ENCODE measurements at places on chromosomes 3 and 15. TPM values are rescaled to one million over a fixed set of nuclear protein-coding genes. Genes with fewer than 3 reads are reported as not detected.

Gene MYLK
- 10.7 TPM for total RNA-seq

Gene CD200
- total RNA-seq, result 0.27 TPM

Gene GP5
- not detected for total RNA-seq

Gene MORC1
- not detected for total RNA-seq

Gene LTK
- total RNA-seq, result not detected

Gene CELSR3
- 0.56 TPM for total RNA-seq

Gene GOLGA6D
- not detected for total RNA-seq

Gene ZFYVE19
- 24.6 TPM for total RNA-seq

Gene KCNAB1
- 0.40 TPM for total RNA-seq

Gene HGD
- total RNA-seq, result not detected

Gene RPL4
- 2,279 TPM for total RNA-seq

Gene DCP1A
- 12.7 TPM for total RNA-seq

Gene ITGA11
- total RNA-seq, result 1.2 TPM

Gene ADGRG7
- not detected for total RNA-seq

Gene DPP8
- total RNA-seq, result 30.5 TPM

Gene GALNT15
- total RNA-seq, result 117 TPM

Gene BOC
- 30.2 TPM for total RNA-seq

Gene DOCK3
- 0.92 TPM for total RNA-seq

Gene SLC6A20
- 0.19 TPM for total RNA-seq

Gene SRPRB
- 44.3 TPM for total RNA-seq

Gene NTRK3
- total RNA-seq, result 0.80 TPM

Gene MRPL3
- total RNA-seq, result 45.6 TPM

Gene REC114
- total RNA-seq, result not detected

Gene OR5K2
- not detected for total RNA-seq

Gene GOLGA6A
- not detected for total RNA-seq

Gene RASL12
- 14.5 TPM for total RNA-seq

Gene CHRM5
- not detected for total RNA-seq

Gene GOLGA6L2
- not detected for total RNA-seq

Gene CACNA2D3
- total RNA-seq, result 3.4 TPM

Gene PROS1
- total RNA-seq, result 14.1 TPM

Gene SLC9C1
- total RNA-seq, result not detected

Gene ATP13A4
- 54.9 TPM for total RNA-seq

Gene CHCHD4
- 4.2 TPM for total RNA-seq

Gene TAGLN3
- not detected for total RNA-seq

Gene ONECUT1
- not detected for total RNA-seq

Gene ZNF660
- total RNA-seq, result 2.5 TPM

Gene NRG4
- total RNA-seq, result 0.83 TPM

Gene IL16
- total RNA-seq, result 2.3 TPM

Gene CCR3
- total RNA-seq, result not detected

Gene CCDC80
- 2.0 TPM for total RNA-seq

Gene PDE12
- total RNA-seq, result 24.5 TPM

Gene FANCD2OS
- total RNA-seq, result not detected

Gene TMF1
- 13.3 TPM for total RNA-seq

Gene CLDN16
- not detected for total RNA-seq

Gene BRK1
- total RNA-seq, result 86.9 TPM

Gene CCPG1
- 9.7 TPM for total RNA-seq

Gene TRANK1
- 6.3 TPM for total RNA-seq

Gene GOLGA6B
- not detected for total RNA-seq

Gene CMC1
- total RNA-seq, result 8.0 TPM

Gene UROC1
- not detected for total RNA-seq

Gene CPEB1
- total RNA-seq, result 4.0 TPM

Gene MB21D2
- total RNA-seq, result 0.72 TPM

Gene EID1
- total RNA-seq, result 97.2 TPM

Gene ANKRD34C
- not detected for total RNA-seq

Gene DGKG
- total RNA-seq, result 1.2 TPM

Gene TM4SF1
- 172 TPM for total RNA-seq

Gene NFKBIZ
- 41.2 TPM for total RNA-seq

Gene UBL7
- total RNA-seq, result 34.6 TPM

Measured in esophagus squamous epithelium (tissue), 5 donors.